ENCODE measurements at places on chromosomes 7 and 10.

GRCh38 chr10:45491061-45491460 is 117.0 kb downstream of the ALOX5 start:
- no peak for DNase-seq

GRCh38 chr10:4051011-4051640 is 266.1 kb upstream of the KLF6 start:
- DNase-seq = no peak

GRCh38 chr10:127013211-127013656 is 108.0 kb downstream of the DOCK1 start:
- DNase-seq = no peak

DNA sequence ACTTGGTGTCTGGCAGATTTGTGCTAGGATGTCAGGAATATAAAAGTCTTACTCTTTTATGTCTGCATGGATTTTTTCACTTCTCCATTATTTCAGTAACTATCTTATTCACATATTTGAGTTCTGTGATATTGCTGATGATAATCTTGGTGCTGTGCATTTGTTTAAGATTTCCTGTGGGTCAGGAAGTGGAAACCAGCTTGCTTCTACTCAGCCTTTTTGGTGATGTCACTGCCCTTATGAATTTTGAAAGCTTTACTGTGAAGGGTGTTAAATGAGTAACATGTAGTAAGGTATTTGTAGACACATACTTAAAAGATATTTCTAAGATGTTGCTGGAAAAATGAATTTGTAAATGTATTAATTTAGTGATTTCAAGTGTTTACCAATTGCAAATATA is 69.5 kb upstream of the VOPP1 start:
- no peak for DNase-seq

DNA sequence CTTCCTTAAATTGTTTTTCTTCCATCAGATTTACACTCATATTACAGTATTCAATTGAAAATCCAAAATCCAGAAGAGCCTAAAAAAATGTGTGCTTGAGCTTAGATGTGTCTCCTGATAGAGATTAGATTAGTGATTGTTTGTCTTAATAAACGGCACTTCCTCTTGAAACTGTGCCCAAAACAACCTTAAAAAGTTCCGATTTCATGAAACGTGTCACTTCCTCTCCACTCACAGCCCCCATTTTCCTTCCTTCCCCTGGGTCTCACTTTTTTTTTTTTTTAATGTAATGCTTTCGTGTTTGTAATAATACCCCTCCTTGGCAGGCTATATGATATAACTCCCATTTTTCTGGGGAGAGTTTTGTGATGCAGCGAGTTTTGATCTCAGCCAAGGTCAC is 114.8 kb upstream of the ADO start:
- DNase-seq = no peak

DNA sequence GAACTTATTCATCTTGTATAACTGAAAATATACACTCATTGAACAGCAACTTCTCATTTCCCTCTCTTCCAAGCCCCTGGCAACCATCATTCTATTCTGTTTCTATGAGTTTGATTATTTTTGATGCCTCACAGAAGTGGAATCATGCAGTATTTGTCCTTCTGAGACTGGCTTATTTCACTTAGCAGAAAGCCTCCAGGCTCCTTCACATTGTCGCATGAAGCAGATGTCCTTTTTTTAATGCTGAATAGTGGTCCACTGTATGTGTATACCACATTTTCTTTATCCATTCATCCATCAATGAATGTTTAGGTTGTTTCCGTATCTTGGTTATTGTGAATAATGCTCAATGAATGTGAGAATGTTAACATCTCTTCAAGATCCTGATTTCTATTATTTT is 238.2 kb upstream of the KLF14 start:
- DNase-seq = no peak

- DNase-seq = no peak
These were observed 22.4 kb downstream of the STN1 start for GRCh38 chr10:103895411-103896186.

DNA sequence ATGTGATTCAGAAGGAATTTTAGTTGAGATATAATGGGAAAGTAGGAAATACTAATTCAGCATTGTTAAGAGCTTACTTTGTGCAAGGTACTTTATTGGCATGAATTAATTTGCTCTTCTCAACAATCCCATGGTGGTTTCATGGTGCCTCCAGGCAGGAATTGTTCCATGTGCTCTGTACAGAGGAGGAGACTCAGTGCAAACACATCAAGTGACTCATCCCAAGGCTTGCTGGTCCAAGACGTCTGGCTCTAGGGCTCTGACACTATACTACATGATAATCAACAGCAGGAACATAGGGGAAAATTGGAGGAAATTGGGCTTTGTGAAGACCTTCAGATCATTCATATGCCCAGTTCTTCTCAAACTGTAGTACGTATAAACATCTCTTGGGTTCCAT is 66.5 kb upstream of the PRKG1 start:
- no peak for DNase-seq

- peak; percentile 68 for DNase-seq
These were observed at the start of gene GALNT11 for GRCh38 chr7:152025077-152025936. TSS of gene GALNT11 (plus strand) at chr7:152025674. CDS start at chr7:152094228, 68,554 bp downstream.

- DNase-seq = no peak
These were observed 18.7 kb upstream of the ARHGAP12 start for GRCh38 chr10:31947144-31947926.

- no peak for DNase-seq
These were observed 188.3 kb upstream of the STK17A start for GRCh38 chr7:43394441-43395130.

DNA sequence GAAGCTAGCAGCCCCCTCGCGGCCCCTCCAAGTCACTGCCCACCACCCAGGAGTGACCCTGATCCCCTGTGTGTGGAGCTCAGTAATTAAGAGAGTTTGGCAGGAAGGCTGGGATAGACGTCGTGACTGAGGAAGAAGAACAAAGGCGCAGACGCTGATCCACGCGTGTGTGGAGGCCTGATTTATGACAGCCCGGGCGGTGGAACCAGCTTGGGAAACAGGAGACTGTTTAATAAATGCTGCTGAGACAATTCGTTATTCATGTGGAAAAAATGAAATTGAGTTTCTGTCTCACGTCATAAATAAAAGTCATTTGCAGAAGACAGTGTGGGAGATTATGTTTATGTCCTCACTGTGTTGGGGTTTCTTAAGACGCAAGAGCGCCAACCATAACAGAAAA is 130.8 kb downstream of the ELFN1 start:
- no peak for DNase-seq

DNA sequence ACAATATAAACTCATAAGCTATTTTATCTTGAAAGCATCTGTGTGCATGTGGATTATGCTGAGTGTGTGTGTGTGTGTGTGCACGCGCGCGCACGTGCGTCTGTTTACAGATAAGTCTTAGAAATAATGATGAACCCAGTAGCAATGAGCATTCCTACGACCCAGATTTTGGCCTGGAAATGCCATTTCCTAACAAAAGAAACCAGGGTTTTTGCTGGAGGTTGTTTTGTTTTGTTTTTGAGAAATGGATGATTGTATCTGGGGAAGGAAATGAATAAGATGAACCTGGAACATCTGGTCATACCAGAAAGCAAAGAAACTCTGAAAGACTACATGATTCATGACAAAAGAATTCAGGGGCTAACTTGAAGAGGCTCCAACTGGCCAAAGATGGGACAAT is 22.1 kb upstream of the LMOD2 start:
- no peak for DNase-seq

DNA sequence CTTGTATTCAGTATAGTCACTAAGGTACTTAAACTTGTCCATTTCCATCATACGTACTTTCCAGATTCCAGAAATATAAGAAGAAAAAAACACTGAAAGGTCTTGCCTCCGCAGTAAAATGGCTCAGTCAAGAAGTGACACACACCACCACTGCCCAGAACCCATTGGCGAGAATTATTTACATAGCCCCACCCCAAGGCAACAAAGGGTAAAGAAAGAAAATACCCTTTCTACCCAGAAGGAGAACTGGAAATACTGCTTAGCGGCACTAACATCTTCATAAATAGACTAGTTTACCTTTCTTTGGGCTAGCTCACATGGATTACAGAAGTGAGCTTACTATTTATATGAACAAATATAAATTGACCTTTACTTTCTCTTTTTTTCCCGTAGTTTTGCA is 194.0 kb downstream of the PPP1R9A start:
- no peak for DNase-seq

DNA sequence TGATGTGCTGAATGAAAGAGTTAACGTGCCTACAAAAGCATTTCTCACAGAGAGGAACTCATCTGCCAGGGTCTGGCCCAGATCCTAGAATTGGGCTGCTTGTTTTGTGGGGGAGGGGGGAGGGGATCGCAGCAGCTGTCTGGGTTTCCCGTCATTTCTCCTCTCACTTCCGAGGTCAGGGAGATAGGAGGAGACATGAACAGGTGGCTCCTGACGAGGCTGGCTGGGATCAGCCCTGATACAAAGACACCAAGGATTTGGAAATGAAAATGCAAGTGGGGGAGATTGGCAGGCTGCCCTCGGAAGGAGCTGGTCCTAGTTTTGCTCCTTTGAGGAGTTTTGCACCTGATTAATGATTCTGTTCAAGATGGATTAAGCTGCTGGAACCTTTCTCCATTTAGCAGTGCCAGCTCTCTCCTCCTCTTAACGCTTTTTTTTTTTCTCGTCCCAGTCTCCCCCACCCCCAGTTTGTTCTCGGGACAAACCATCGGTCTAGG is 86.8 kb upstream of the KMT2C start:
- no peak for DNase-seq

GRCh38 chr10:50558371-50558770 is 65.4 kb downstream of the SGMS1 start:
- DNase-seq = no peak

DNA sequence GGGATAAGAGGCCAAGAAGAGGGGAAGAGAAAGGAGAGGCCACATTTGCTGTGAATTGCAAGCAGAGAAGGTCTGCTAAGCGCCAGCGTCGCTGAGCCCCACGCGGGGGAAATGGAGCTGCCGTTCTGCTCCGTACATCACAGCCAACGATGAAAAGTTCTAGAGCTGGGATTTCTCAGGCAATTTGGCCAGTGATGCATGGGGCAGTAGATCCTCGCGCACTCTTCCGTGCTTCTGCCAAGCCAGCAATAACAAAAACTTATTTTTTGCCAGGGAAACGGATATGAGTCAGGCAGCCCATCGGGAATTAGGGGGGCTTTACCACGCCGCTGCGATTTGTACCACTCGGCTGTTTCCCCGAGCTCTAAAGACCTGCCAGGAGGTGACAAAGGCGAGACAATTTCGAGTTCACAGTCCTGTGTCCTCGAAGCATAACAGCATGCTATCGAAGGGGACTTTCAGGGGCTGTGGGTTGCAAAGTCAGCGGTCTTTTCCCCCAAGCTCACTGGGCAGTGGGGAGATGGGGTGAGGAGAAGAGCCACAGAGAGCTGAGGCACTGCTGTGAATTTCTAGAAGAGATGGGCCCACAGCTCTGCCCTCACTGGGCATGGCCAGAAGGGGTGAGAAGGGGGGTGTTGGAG is 30.0 kb upstream of the SLF2 start:
- DNase-seq = no peak

- no peak for DNase-seq
These were observed 615 bp upstream of the WBP1L start for GRCh38 chr10:102743078-102743587.

- no peak for DNase-seq
These were observed 618.6 kb upstream of the CNTNAP2 start for GRCh38 chr7:145497911-145498525.

GRCh38 chr10:97584060-97584797 is at the start of gene HOGA1:
TSS of gene HOGA1 (plus strand) at chr10:97584389. CDS start at chr10:97584704, 315 bp downstream.
- DNase-seq = no peak

- no peak for DNase-seq
These were observed 26.0 kb upstream of the PCBD1 start for GRCh38 chr10:70914316-70914864.

- no peak for DNase-seq
These were observed 6.5 kb upstream of the MET start for GRCh38 chr7:116665332-116665996.

DNA sequence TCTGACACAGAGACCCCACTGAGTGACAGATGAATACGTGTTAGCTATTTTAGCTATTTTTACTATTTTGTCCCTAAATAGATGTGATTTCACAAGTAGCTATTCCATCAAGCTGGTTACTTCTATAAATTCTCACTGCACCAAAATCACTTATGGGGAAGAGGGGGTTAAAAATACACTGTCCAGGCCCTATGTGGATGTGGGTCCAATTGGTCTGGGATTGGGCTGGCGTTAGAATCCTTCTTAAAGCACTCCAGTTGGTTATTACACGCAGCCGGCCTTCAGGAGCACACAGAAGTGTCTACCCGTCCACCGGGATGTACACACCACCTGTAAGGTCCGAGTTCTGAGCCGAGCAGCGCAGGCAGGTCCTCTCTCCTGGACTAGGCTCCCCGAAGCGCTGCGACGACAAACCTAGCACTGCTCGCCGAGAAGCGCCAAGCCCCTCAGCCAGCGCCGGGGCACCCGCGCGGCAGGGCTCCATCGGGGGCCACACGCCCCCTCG is 222.3 kb upstream of the MKLN1 start:
- no peak for DNase-seq

- no peak for DNase-seq
These were observed 73.9 kb downstream of the KAT6B start for GRCh38 chr10:74900297-74900696.

DNA sequence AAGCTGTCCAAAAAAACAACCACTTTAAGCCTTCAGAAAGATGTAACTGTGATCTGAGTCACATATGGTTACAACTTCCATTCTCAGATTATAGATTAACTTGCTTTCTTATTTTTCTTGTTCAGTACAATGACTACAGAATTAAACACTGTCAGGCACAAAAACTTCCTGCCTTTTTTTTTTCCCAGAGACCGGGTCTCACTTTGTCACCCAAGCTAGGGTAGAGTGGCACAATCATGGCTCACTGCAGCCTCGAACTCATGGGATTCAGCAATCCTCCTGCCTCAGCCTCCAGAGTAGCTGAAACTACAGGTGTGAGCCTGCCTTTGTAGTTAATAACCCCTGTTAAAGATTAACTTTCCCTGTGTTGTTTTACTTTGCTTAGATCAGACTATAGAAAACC is 163.2 kb downstream of the AVL9 start:
- DNase-seq = no peak

- DNase-seq = no peak
These were observed 67.5 kb downstream of the LRMDA start for GRCh38 chr10:75498884-75499350.

- no peak for DNase-seq
These were observed 35.8 kb downstream of the ZFAND2A start for GRCh38 chr7:1124164-1124563.

GRCh38 chr10:67837541-67838314 is at the start of gene DNAJC12:
TSS of gene DNAJC12 (minus strand) at chr10:67838188. CDS start at chr10:67838011, 177 bp downstream.
- no peak for DNase-seq
